ENCODE measurements at places on chromosomes 7 and 10.

GRCh38 chr7:29468196-29468595 lies 95.4 kb upstream of the PRR15 start:
- DNase-seq = no peak

- no peak for DNase-seq
Observed at GRCh38 chr7:30997316-30997715, 33.6 kb downstream of the GHRHR start.

DNA sequence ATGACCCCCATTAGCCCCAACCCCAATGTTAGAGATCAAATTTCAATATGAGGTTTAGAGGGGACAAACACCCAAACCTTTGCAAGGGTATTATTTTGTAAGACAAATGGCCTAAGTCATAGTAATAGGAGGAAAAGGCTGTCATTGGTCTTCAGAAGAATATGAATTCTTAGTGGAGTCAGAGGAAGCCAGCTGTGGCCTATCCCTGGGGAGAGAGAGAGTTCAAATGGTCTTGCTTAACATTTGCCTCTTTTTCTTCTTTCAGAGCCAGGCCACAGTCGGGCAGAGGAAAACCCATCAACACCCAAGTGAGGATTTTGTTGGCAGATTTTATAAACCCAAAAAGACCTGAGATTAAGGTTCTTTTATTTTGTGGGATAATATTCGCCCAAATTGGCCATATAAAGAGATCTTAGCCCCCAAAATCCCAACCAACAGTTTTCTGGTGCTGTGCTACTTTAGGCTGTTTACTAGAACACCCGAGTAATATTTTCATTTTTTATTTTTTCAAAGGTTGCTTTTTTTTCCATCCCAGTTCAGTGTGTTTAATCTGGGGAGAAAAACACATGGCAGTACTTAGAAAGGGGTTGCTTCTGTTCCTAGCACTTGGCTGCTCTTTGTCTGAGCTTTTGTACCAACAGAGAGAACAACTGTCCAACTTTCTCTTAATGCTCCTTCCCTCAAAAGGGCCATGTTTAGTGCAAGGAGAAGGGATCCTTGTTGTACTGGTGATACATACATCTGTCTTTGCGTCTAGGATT lies 26.8 kb upstream of the ARMC3 start:
- DNase-seq = no peak

- DNase-seq = no peak
Observed at GRCh38 chr10:89553064-89553734, 17.8 kb upstream of the SLC16A12 start.

GRCh38 chr10:31102421-31102820 lies 70.8 kb upstream of the ZNF438 start:
- DNase-seq = no peak

GRCh38 chr7:18018296-18019215 lies 9.1 kb downstream of the PRPS1L1 start:
- no peak for DNase-seq

DNA sequence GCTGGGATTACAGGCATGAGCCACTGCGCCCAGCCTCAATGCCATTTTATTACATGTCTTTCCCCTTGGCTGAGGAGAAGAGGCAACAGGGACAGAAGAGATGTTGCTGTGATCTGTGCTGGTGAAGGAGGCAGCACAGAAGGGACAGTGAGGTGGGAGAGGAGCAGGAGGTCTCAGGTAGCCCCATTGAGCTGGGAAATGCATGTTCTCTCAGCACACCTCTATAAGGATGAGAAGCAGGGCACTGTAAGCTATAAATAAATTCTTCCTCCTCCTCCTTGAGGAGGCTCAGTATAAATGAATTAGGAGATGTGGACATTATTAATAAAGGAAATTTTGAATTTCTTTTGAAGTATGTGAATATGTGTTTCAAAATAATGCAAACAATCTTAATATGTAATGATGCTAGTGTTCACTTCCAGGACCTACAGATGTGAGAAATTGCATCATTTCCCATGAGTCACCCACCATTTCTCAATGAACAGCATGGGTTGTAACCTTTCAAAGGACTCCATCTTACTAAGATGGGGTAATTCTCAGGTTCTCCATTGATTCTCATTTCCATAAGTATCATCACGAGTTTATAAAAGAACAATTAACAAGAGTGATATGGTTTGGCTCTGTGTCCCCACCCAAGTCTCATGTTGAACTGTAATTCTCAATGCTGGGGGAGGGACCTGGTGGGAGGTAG lies 88.9 kb upstream of the ODAD2 start:
- no peak for DNase-seq

DNA sequence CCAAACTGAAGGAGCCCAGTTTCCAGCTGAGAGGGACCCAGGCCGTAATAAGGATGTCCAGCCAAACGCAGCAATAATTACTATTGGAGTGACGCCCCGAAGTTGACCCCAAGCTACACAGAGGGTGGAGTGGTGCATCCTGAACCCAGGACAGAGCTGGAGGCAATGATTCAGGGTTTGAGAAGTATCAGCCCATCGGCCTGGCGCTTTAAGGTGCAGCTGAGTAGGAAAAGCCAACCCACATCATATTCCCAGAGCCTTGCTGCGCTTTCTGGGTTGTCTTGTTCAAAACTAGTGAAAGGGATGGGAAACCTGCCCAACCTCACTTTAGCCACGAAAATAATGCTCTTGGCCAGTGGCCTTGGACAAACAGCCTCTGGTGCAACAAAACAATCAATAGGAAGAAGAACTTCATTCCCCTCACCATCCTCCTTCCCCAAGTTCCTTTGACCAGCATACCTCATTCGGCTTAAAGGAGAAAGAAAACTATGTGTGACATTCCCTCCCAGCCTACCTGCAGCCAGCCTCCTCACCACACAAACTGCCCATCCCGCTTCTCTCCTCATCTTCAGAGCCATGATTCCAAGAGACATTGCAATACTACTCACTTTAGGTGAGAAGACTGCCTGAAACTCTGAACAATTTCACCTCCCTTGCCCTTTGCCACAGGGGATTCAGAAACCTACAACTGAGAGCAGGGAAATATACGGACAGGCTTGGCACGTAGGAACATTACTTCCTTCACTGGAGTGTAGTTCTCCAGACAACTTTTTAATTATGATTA lies 217.2 kb upstream of the MKLN1 start:
- no peak for DNase-seq

DNA sequence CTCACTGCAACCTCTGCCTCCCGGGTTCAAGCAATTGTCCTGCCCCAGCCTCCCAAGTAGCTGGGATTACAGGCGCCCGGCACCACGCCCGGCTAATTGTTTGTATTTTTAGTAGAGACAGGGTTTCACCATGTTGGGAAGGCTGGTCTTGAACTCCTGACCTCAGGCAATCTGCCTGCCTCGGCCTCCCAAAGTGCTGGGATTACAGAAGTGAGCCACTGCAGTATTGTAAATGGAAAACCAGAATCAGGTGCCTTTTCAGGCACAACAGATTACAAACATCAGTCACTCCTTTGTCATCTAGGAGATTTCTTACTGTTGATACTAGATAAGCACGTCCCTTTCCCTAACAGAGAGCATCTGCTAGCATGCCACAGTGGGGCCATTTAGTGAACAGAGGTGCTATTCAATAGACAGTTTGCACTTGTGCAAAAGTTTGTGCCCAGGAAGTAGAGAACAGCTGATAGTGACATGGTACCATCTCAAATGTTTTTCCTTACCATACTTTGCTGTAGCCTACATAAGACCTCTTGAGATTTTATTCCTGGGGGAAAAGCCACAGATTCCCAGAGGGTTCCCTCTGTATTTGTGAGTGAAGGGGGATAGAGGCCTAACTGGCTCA lies 24.5 kb upstream of the WAC start:
- DNase-seq = no peak

- DNase-seq = no peak
Observed at GRCh38 chr7:24049296-24049695, 234.7 kb upstream of the NPY start.

All from ecto neural progenitor cell (in vitro differentiated cells).